ENCODE measurements at places on chromosomes 16 and 17.
A peak's percentile ranks its signal among the peaks of the same experiment; 100 is the strongest.

GRCh38 chr16:22008215-22009059 lies 526 bp downstream of the MOSMO start:
- peak; percentile 33 for DNase-seq

- no peak for DNase-seq
Observed at GRCh38 chr16:1455190-1456171, 11.1 kb upstream of the CCDC154 start.

- DNase-seq: no peak
Observed at GRCh38 chr16:72845322-72846020, 202.5 kb downstream of the ZFHX3 start.

DNA sequence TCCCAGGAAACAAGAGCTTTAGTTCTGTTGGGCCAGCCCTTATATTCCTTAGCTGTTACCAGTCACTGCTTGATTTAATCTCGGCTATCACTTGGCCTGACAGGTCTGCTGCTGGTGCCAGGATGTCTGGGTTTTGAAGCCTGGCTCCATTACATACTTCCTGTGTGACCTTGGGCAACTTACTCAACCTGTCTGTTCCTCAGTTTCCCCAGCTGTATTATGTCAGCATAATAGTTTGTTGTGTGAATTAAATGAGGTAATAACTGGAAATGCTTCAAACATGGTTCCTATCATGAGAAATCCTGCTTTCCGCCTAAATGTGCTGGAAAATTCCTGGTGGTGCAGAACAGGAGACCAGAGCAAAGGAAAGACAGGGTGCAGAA lies 50.6 kb upstream of the STH start:
- no peak for DNase-seq

GRCh38 chr17:60311936-60312335 lies 80.0 kb downstream of the USP32 start:
- DNase-seq: no peak
